ENCODE measurements at places on chromosomes 16 and 17.

DNA sequence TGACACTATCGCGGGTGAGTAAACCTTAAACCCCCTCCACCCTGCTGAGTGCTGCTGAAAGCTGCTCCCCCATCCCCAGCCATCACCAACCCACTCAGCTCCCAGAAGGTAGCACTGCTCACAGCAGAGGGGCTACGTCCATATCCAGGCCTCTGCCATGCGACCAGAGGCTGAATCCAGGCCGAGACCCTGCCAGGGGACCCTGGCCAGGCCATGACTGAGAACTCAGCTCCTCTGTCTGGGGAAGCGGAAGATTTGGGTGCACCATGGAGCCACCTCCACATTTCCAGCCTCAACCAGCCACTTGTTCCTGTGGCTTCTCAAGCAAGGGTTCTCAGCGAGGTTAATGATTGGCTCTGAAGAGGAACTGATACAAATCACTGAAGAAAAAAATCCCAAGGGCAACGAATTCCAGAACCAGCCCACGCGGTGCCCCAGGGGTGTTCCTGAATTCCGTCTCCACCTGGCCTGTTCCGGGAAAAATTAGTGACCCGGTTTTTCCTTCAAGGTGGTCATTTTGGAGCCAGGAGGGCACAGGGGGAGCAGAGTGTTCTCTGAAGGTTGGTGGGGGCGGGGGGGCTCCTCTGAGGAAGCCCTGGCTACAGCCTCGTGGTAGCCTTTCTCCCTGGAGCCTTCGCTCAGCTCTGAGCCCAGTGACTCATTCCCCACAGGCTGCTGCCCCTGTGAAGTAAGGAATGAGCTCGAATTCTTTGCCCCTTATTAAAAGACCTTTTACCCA lies 9.3 kb upstream of the SLC16A5 start:
- DNase-seq: no peak

- no peak for DNase-seq
Observed at GRCh38 chr17:1802429-1802828, 27.3 kb downstream of the SMYD4 start.

- DNase-seq: no peak
Observed at GRCh38 chr17:21272881-21273792, 11.4 kb upstream of the MAP2K3 start.

DNA sequence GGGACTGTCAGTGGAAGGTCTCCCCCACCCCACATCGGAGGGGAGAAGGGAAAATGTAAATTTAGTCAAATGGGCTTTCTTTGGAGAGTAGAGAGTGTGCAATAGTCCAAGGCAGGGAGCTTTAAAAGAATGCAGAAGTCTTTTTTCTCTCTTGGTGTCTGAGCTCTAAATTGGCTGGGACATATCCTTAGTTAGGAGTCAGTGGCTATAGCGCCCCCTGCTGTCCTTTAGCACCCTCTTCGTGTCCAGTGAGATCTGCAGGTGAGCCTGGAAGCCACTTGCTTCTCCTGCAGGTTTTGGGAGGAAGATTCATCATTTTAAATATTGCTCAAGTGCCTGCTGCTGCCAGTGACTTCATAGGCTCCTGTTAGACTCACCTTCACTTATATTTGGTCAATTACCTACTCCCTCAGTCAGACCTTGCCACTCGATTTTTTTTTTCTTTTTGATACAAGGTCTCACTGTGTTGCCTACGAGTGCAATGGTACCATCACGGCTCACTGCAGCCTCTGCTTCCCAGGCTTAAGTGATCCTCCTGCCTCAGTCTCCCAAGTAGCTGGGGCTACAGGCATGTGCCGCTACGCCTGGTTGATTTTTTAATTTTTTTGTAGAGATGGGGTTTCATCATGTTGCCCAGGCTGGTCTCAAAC lies 174.8 kb downstream of the PRKCB start:
- peak; percentile 48 for DNase-seq

GRCh38 chr17:10048629-10049350 lies 143.7 kb upstream of the RCVRN start:
- DNase-seq: no peak

- DNase-seq: no peak
Observed at GRCh38 chr16:3413730-3414379, 12.8 kb downstream of the ZNF174 start.

GRCh38 chr16:11232852-11233726 lies 22.9 kb downstream of the SOCS1 start:
- no peak for DNase-seq

- no peak for DNase-seq
Observed at GRCh38 chr16:85944572-85945423, 45.8 kb downstream of the IRF8 start.

- DNase-seq: no peak
Observed at GRCh38 chr17:43211480-43212402, at the start of gene TMEM106A. Gene TMEM106A, plus strand, starts transcription at chr17:43211875. Its CDS starts 1,167 bp downstream, at chr17:43213042.
